ENCODE measurements at places on chromosomes 6 and 20.
A peak's percentile ranks its signal among the peaks of the same experiment; 100 is the strongest.

- peak; percentile 90 for DNase-seq
Measured at GRCh38 chr20:54475334-54476168, at the start of gene DOK5. Gene DOK5, plus strand, starts transcription at chr20:54475593. Its CDS starts 354 bp downstream, at chr20:54475947.

DNA sequence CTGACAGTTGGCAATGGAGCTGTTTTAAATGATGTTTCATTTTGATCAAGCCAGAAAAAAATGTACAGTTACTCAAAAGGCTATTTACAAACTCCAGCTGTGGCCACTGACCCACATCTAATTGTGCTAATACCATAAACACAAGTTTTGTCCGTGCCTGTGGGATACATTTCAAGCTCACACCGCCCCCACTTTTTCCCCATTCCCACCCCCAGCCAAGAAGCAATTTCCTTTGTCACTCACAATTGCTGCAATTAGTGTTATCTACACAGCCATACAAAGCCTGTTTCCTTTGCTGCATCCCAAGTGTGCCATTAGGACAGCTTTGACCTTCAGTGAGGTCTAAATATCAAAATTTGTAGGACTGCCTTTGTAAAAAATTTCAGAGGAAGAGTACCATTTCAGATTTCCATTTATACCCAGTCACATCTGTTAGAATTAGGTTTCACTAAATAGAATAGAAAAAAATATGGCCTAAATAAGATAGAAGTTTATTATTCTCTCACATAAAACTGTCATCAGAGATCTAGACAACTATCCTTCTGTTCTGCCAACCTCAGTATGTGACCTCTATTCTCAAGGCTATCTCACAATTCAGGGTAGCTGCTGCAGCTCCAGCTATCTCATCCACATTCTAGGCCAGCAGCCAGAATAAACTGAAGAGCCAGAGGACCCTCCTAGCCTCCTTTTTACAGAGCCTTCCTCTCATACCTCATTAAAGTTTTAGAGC is 202.6 kb downstream of the NFATC2 start:
- no peak for DNase-seq

DNA sequence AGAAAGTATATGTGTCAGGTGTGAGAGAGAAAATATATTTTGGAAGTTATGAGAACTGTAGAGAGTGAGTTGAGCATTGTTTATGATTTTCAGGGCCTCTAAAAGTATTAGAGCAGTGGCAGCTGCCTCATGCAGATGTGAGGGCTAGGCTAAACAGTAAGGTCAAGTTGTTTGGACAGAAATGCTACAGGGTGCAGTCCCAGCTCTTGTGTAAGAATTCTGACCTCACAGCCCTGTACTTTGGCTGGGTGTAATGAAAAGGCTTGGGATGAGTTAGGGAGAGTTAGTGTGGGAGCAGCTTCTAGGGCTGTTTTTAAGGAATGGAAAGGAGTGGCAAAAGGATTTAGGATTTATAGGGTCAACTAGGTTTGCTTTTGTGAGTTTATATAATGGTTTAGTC is 764.8 kb upstream of the ADGRB3 start:
- no peak for DNase-seq

GRCh38 chr6:168158213-168158979 is 79.4 kb upstream of the FRMD1 start:
- peak; percentile 65 for DNase-seq

All from umbilical cord (tissue), 2 donors.